ENCODE measurements at places on chromosomes 16 and 17.

DNA sequence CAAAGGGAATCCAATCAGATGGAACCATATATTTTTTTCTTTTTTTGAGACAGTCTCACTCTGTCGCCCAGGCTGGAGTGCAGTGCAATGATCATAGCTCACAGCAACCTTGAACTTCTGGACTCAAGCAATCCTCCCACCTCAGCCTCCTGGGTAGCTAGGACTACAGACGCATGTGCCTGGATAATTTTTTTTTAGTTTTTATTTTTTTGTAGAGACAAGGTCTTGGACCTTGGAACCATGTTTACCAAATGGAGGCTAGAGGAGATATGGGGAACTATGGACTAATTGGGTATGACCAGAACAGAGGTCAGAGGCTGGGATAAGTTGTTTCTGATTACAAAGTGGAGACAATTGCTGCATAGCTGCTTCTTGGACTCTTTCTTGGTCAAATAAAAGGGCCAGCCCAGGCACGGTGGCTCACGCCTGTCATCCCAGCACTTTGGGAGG, 41.2 kb upstream of the ADCY9 start:
- DNase-seq, result no peak

- no peak for DNase-seq
Measured at GRCh38 chr17:17971431-17972125, 622 bp downstream of the TOM1L2 start.

- no peak for DNase-seq
Measured at GRCh38 chr16:62954144-62955032, 918.1 kb upstream of the CDH8 start.

- DNase-seq, result no peak
Measured at GRCh38 chr16:50259334-50260205, 6.8 kb upstream of the ADCY7 start.

- no peak for DNase-seq
Measured at GRCh38 chr16:89621698-89622409, 8.4 kb downstream of the DPEP1 start.

GRCh38 chr17:82016875-82017459, 5.7 kb downstream of the CENPX start:
- no peak for DNase-seq

- DNase-seq, result peak; percentile 97
Measured at GRCh38 chr17:45092911-45093430, 31.9 kb downstream of the NMT1 start.

GRCh38 chr17:78979780-78980623, at the start of gene LGALS3BP:
LGALS3BP (minus strand) TSS chr17:78979923; CDS start chr17:78977191, 2,732 bp downstream.
- DNase-seq, result peak; percentile 93

- peak; percentile 44 for DNase-seq
Measured at GRCh38 chr16:11312718-11313492, 31.8 kb upstream of the PRM1 start.

DNA sequence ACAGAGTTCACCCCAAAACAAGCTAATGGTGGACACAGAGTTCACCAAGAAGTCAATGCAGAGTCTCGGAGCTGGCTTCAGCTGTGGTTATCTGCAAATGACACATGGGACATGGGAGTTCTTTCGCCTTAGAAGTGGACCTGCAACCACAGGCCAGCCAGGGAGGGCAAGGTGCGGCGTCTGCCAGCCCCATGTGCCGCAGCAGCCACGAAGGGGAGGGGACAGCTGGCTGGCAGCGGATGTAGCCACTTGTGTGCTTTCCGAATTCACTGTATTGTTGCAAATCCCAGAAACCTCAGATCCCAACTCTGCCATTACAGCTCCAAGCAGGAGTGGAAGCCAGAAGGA, 24.8 kb downstream of the LMF1 start:
- no peak for DNase-seq

GRCh38 chr16:4945560-4946502, 8.9 kb upstream of the PPL start:
- peak; percentile 78 for DNase-seq

DNA sequence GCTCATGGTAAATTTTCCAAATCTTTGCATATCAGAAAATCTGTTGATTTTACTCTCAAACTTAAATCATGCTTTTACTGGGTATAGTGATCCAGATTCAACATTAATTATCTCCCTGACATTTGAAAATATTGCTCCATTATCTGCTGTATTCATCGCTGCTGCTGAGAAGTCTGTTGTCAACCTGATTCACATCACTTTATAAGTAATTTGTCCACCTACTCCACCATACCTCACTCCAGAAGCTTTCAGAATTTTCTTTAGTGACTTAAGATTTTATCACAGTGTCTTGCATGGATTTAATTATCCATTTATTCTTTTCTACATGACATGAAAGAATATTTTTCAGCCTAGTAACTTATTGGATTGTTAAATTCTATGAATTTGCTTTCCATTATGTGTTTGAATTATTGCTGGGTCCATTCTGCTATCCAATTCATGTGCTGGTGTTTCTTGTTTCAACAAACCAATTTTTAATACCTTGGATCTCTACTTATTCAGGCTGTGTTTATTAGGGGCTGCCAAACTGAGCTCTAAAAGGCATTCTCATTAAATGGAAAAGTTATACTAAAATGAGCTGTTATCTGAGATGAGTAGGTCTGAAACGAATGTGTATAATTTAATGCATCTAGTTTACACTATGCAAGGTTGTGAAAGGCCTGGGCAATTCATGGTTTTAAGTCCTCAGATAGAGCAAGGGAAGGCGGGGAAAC, 519.3 kb upstream of the CDH11 start:
- no peak for DNase-seq

- no peak for DNase-seq
Measured at GRCh38 chr16:72214821-72215220, 42.9 kb upstream of the PMFBP1 start.

DNA sequence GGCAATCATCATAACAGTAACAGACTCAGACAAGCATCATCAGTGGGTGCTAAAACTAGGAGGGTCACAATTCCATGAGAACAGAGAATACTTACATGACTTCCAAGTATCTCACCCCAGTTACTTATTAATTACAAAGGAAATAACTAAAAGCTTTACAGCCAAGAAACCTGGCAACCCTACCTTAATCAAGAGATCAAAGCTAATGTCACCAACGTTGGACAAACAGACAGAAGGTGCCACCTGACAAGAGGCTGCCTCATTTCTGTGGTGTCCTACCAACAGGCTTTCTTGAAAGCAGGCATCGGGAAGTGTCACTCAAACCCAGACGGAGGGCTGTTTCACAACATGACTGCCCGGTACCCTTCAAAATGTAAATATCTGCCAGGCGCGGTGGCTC, 84.6 kb downstream of the RMI2 start:
- no peak for DNase-seq

- DNase-seq, result no peak
Measured at GRCh38 chr16:49466529-49466831, 92.9 kb downstream of the C16orf78 start.

DNA sequence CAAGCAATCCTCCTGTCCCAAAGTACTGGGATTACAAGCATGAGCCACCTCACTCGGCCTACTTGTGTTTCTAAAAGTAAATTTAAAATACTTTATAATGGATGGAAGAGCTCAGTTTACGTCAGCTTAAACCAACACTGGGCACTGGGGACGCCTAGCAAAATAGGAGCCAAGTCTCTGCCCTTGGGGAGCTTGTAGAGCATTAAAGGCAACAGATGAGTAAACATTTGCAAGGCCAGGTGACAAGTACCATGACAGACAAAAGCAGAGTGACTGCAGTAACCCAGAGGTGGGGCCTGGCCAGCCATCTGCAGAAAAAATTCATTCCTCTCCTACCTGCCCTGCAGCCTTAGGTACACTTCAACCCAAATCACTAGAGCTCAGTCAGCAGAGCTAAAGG, 12.1 kb upstream of the NLK start:
- DNase-seq, result no peak

DNA sequence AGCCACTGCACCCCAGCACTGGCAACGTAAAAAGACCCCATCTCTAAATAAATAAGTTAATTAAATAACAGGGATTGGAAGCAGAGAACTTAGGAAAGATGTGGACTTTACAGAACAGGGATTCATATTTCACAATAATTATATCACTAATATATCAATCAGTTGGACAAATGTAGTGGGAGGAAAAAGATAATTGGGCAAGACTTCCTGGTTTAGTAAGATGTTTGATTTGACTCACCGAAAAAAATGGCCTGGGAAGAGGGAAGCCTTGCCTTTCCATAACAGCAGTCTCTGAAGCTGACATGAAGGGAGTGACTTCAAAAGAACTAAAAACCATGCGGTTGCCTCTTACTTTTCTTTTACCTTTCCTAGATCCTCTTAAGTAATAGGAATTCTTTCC, 15.2 kb upstream of the C17orf78 start:
- peak; percentile 58 for DNase-seq

- peak; percentile 54 for DNase-seq
Measured at GRCh38 chr16:62225675-62226074, 189.4 kb upstream of the CDH8 start.

GRCh38 chr16:24667244-24667764, 62.1 kb upstream of the TNRC6A start:
- no peak for DNase-seq

GRCh38 chr16:14302031-14302398, 230.9 kb downstream of the MRTFB start:
- peak; percentile 71 for DNase-seq

DNA sequence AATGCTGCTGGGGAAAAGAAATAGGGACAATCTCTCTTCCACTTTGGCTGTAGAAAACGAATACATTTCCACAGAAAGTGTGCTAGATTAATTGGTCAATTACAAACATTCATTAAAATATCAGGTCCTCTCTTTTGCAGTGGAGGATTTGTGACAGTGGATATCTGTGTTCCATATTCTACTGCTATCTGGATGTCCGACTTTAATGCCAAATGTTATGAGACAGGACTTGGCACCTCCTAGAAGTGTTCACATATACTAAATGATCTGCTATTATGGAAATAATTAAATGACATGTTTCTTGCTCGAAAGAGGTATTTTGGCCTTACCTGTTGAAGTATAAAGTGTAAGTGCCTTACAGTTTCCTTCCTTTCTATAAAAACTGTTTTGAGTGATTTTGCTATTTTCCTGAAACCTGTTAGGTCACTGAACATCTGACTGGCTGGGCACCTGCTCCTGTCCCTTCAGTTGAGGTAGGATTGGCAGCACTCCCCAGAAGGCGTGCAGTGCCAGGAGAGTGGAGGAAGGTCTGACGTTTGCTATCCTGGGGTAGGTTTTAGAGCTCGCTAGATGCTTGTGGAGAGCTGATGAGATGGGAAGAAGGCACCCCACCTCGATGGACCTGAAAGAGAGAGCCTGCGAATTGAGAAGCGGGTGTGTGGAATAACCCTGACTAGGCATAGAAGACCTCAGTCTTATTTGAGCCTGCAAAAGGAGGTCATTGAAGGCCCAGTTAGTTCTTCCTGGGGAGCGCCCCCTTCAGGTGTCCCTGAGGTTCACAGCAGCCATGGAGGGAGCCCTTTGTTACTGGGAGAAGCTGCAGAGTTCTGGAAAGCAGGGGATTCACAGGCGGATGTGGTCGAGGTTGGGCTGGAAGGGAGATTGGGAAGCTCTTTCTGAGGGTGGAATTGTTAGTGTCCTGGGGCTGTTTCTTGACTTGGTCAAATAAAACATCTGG, 159.4 kb upstream of the ZNF267 start:
- DNase-seq, result no peak

- DNase-seq, result peak; percentile 89
Measured at GRCh38 chr16:48013491-48013901, 142.3 kb downstream of the ABCC12 start.

- DNase-seq, result no peak
Measured at GRCh38 chr16:25013751-25014499, 1.2 kb downstream of the ARHGAP17 start.

GRCh38 chr16:89472711-89473075, 17.7 kb downstream of the ANKRD11 start:
- no peak for DNase-seq

DNA sequence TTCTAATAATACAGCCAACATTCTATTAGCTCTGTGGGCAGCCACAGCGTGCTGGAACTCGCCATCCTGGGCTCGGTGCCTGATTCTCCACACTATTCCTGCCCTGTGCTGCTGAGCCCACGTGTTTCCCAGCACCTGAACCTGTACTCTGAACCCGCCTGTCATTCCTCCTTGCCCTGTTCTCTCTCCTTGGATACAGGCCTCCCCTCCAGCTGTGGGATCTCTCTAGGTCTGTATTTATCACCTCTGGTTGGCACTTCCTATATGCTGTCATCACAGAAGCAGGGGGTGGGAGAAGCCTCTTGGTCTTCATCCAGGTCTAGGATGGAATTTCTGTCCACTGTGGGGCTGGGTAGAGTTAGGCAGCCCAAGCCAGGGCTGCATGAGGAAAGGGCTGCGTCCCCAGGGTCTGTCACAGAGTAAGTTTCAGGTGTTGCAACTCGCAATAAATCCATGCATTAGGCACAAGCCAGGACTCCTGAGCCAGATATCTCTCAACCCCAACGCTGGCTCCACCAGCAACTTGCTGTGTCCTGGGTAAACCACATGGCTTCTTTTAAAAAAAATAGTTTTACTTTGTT, 56.0 kb downstream of the ABAT start:
- peak; percentile 79 for DNase-seq

DNA sequence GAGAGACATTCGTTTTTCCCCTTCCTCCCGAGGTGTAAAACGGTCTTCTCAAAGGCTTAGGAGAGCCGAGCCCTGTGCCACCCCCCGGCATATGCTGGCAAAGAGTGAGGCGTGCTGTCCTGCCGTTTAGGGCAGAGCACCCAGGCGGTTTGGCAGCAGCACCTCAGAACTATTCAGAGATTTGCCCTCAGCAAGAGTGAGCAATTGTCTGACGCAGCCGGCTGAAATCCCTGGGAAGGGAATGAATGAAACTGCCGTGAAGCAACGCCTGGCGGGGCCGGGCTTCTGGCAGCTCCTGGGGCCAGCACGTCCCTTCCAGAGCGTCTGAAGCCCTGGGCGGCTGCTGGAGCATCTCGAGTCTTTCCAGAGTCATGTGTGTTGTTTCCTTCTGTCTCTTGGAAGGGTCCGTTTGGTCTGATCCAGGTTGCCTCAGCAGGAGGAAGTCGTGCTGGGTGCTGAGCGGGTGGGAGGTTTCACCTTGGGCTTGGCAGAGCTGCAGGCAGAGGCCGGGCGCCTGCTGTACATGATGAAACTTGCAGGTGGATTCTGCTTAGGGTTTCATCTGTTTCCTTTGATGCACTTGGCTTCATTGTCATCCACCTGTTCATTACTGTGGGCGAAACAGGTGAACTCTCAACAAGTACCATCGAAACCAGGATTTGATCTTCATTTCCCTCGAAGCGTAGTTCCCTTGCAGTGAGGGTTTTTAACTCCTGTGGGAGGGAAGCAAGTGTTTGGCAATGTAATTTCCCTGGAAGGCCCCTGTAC, 35.4 kb downstream of the TBCD start:
- peak; percentile 89 for DNase-seq

DNA sequence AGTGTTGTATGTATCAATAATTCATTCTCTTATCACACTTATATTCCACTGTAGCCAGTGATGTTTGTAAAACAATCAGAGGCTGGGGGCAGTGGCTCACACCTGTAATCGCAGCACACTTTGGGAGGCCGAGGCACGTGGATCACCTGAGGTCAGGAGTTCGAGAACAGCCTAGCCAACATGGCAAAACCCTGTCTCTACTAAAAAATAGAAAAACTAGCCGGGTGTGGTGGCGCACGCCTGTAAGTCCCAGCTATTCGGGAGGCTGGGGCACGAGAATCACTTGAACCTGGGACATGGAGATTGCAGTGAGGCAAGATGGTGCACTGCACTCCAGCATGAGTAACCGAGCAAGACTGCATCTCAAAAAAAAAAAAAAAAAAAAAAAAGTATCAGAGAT, 217.0 kb downstream of the CPPED1 start:
- DNase-seq, result no peak

All from RWPE1 (cell line).